Activated naive CD4-positive, alpha-beta T cell treated with anti-CD3 and anti-CD28 coated beads for 36 hours (primary cell): ENCODE measurements at places on chromosomes 11 and 22.

DNA sequence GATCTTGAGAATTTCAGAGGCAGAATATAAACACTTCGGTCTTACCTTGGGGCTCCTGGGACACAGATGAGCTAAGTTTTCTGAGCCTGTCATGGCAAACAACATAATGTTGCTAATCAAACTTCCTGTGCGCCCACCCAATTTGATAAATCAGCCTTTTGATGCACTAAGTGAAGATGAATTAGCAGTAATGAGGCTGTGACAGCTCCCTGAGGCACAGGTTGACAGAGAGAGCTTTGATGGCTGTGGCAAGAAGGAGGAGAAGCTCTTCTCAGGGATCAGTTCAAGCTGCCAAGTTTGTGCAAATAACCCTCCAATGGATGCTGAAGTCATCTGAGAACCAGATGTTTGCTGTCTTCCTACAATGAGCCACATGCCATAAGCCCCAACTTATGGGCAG, 34.4 kb downstream of the DRD2 start:
- no peak for DNase-seq

GRCh38 chr22:22893077-22893805, 5.6 kb downstream of the IGLL5 start:
- no peak for DNase-seq

GRCh38 chr11:104275992-104276391, 112.0 kb upstream of the PDGFD start:
- DNase-seq: no peak

DNA sequence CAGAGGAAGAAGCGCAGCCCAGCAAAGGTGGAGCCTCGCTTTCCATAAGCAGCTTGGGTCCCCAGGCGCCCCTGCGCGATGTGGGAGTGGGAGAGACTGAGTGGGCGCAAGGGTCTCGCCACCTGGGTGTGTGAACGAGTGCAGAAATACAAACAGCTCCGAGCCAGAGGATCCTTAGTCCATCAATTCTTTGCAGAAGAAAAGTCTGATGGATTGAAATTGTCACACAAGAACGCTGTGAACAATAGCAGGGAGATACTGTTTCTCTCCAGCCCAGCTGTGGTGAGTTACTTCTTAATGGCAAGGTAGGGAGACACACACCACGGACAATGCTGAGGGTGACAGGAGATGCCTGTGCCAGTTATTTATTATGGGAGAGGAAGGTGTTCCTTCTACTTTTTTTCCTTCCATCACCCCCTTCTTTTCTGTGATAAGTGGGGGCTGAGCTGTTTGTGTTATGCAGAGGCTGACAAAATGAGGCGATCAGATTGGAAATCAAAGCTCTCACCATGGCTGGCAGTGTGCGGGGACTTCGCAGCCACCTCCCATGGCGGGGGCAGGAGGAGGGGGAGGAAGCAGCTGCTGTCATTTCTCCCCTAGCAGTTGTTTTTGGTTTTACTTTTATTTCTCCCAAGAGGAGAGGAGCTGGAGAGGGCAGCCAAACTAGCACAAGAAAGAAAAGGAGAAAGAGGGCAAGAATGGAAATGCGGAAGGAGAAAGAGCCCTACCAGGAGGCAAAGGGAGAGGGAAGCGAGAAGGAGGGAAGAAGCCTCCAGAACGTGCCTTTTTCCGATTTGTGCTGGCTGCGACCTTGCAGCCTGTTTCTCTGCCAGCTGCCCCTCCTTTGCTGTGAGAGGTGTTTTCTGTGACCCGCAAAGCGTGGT, 755.8 kb downstream of the NTM start:
- peak; percentile 18 for DNase-seq

DNA sequence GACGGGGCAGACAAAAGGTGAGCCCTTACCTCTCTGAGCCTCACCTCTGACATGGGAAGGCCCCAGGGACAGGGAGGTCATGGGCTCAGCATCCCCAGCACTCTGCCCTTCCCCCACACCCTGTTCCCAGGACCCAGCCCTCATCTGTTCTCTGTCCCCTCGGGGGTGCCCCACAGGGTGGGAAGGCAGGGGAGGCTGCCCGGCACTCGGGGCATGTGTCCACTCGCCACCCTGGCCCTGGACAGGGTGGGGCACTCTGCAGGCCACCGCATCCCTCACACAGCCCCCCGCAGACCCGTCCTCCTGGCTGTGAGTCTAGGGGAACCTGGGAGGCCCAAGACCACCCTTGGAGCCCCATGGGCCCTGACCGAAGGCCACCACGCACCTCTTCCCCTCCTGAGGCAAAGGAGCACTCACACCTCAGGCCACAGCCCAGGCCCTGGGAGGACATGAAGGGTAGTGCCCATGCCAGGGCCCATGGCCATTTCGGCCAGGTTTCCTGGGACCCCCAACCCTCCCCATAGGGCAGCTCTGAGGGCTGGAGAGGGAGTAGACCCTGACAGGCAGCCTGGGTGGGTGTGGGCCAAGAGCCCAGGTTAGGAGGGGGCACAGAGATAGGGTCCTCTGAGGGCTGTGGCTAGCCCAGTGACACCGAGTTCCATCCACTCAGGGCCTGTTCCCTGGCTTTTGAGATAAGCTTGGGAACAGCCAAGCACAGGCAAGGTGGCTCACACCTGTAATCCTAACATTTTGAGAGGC, 193.1 kb downstream of the IGLL1 start:
- DNase-seq: no peak

DNA sequence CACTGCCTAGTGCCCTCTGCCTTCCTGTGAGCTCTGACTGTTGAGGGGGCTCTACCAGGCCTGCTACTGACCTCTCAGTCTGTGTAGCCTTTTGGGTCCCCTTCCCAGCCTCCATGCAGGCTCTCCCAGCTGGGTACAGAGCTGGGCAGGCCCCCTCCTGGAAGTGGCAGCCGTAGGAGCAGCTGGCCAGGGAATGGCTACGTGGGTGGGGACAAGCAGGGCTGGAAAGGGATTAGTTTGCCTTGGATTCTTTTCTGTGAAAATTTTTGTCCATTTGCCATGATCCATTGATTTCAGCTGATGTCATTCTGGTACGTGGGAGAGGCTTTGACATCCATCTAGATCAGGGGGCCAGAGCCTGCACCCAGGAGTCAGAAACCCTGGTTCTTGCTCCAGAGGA, 23.9 kb upstream of the NECTIN1 start:
- no peak for DNase-seq

DNA sequence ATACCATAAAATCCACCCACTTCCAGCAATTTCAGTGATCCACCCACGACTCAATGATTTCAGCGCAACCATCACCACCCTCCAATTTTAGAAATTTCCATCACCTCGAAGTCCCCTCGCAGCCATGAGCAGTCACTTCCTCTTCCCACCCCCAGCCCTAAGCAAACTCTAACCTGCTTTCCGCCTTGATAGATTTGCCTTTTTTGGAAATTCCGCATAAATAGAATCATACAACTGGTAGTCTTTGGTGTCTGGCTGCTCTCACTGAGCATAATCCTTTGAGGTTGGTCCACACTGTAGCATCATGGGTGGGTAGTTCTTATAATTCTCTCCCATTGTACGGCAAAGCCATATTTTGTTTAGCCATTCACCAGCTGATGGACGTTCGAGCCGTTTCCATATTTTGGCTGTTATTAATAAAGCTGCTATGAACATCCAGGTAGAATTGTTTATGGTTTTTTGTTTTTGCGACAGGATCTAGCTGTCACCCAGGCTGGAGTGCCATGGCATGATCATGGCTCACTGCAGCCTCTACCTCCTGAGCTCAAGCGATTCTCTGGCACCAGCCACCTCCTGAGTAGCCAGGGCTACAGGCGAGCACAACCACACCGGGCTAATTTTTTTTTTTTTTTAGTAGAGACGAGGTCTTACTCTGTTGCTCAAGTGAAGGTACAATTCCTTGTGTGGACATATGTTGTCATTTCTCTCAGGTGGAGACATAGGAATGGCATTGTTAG, 16.0 kb downstream of the PIM3 start:
- peak; percentile 84 for DNase-seq

DNA sequence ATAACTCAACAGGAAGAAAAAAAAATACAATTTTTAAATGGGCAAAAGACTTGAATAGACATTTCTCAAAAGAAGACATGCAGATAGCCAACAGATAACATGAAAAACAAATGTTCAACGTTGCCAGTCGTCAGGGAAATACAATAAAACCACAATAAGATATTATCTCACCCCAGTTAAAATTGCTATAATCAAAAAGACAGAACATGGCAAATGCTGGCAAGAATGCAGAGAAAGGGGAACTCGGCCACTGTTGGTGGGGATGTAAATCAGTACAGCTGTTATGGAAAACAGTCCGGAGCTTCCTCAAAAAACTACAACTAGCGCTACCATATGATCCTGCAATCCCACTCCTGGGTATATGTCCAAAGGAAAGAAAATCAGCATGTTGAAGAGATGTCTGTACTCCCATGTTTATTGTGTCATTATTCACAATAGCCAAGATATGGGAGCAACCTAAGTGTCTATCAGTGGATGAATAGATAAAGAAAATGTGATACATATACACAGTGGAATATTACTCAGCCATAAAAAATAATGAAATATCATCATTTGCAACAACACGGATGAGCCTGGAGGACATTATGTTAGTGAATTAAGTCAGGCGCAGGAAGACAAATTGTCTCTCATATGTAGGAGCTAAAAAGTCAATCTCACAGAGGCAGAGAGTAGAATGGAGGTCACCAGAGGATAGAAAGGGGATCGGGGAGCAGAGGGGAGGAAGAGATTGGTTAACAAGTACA, 12.2 kb upstream of the CYTH4 start:
- no peak for DNase-seq

DNA sequence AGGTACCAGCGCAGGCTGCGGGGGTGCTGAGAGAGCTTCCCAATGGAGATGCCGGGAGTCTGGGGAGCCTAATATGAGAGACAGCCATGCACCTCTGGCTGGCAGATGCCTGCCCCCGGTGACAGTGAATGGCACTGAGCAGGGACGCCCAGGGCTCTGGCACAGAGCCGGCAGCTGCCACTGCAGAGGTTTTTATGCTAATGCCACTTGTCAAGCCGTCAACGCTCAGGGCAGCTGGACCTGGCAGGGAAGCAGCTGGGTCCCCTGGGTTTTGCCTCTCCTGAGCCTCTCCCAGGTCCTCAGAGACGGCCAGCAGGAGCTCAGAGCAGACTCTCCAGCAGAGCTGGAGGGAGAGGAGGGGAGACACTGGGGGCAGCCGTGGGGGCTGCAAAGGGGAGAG, 573.6 kb downstream of the BUD13 start:
- DNase-seq: no peak

GRCh38 chr11:708511-708910, 2.5 kb downstream of the EPS8L2 start:
- DNase-seq: no peak

GRCh38 chr11:92225125-92225567, 528 bp downstream of the FAT3 start:
- DNase-seq: no peak

GRCh38 chr11:2748814-2749554, 49.2 kb upstream of the KCNQ1OT1 start:
- DNase-seq: no peak

DNA sequence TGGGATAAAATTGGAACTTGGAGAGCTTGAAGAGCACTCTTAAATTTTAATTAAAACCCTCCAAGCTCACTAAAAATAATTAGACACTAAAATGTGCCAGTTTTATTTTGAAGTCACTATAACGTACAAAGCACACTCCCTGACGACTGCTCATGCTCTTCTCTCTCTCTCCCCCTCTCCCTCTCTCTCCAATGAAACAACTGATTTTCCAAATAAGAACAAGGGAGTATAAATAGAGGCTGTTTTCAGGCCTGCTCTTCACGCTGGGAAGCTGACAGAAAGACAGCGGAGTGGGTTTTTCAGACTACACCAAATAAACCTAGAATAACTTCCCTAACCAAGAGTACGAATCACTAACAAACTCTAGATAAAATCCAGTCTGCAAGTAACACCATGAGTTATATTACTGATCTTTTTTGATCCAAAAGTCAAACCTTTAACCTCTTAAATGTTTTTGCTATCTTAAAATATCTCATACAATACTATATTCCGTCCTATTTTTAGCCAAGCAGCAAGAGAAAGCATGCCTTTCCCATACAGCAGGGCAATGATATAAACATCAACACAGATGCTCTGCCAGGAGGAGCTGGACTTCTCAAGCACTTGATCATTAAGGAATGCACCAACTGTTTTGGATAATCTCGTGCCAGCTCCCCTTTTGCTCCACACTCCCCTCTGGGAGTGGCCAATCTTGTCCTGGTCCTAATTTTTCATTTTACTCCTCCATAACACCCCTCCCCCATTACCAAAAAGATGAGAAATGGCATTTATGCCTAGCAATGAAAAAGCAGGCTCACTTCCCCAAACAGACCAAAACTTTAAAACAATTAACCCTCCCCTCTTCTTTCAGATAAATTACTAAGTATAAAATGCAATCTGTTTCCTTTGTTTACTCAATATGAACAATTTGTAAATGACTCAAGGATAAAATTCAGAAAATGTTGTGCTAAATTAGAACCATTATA, 116.9 kb downstream of the SOX6 start:
- no peak for DNase-seq

GRCh38 chr11:94199136-94200130, 70.8 kb downstream of the PANX1 start:
- DNase-seq: no peak

- no peak for DNase-seq
Measured at GRCh38 chr11:126492331-126493082, 137.0 kb downstream of the ST3GAL4 start.

- DNase-seq: no peak
Measured at GRCh38 chr22:41917375-41917902, 2.6 kb upstream of the SHISA8 start.

DNA sequence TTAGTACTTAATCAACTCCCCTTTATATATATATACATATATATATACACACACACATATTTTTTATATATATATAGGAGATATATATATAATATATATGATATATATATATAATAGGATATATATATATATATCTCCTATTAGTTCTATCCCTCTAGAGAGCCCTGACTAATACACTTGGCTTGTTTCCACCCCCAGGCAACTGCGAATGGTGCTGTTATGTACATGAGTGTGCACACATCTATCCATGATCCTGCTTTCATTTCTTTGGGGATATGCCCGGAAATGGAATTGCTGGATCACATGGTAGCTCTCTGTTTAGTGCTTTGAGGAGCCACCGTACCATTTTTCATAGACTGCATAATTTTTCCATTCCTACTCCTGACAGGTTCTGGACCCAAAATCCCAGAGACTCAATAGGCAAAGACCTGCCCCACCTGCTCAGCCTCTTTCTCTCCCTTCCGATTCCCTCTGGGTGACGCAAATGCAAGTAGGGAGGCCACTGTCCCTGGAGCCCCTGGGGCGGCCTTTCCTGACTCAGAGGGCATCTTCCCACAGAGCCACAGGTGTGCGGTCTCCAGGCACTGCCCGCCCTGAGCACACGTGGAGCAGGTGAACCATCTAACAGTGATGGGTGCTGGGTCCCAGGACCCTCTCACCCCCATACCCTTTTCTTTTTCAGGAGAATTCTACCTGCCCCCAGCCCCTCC, 12.0 kb downstream of the FGF3 start:
- DNase-seq: no peak

DNA sequence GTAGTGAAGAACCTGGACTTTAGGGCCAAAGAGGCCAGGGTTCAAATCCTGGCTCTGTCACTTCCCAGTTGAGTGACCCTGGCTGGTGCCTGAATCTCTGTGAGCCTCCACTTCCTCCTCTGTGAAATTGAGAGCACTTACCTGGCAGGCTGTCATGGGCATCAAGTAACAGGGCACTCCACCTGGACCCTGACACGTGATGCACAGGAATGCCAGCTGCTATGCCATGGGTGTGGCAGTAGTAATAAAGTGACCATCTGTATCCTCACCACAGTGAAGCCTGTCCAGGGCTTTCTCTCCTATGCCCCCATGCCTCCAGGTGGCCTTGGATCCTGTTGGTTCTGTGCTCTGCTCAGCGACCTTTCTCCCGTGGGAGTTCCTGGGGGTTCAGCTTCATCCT, 29.8 kb upstream of the PPP6R3 start:
- DNase-seq: no peak
